ENCODE measurements at places on chromosomes 6 and 20.

GRCh38 chr6:111912904-111913303 is 39.7 kb upstream of the FYN start:
- no peak for DNase-seq

DNA sequence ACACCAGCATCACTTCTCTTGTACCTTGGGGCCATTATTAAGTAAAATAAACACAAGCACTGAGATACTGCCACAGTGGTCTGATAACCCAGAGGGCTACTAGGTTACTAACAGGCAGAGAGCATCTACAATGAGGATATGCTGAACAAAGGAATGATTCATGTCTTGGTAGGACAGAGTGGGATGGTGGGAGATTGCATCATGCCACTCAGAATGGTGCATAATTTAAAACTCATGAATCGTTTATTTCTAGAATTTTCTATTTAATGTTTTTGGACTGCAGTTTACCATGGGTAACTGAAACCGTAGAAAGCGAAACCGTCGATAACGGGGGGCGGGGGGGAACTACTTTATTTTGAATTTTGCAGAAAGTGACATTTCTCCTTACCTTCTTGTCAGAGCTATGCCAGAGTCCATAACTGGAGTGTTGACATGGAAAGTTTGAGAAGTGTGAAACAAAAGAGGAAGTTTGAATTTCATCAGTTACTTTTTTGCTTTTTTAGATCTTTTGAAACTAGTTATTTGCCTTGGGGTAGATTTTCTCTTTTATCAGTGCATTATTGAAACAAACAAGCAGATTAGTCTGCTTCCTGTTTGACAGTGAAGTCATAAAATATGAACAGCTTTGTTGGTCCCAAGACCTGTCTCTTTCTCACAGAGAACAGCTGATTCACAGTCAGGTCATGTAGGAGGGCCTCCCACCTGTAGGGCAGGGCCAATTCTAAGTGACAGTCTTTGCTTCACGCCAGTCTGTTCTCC is 124.9 kb downstream of the KLHL32 start:
- no peak for DNase-seq

DNA sequence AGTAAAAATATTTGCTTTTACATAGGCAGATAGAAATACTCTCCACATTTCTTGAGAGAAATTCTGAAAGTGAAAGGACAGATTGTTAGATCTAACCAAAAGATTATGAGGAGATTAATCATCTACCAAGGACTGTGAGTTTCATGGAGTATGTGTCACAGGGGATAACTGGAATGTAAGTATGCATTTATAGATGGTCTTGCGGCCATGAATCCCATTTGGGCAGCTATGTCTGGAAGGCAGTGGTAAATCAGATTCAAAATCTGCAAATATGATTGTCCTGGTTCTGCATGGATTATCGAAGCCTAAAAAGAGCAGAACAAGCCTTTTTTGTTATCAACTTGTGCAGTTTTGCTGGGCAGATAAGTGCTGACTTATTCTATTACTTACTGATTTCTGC is 293.8 kb downstream of the RFPL4B start:
- peak; percentile 10 for DNase-seq

DNA sequence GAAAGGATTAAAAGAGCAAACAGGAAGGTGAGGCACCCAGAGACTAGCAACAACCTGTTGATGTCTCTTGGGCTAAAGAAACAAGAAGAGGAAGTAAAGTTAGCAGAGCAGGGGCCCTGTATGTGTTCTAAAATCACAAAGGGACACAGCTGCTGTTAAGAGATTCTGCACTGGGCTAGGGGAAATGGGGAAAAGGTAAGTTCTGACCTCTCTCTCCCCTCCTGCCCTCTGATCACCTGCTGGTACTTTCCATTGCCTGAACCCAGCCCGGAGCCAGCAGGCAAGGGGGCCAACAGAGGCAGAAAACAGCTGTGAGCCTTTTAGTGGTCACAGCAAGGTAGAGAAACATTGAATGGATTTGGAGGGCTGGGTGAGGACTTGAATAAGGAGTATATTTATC is 13.5 kb upstream of the CNR1 start:
- DNase-seq = no peak

- DNase-seq = peak; percentile 32
Measured at GRCh38 chr6:127302728-127303660, 36.3 kb downstream of the RNF146 start.

DNA sequence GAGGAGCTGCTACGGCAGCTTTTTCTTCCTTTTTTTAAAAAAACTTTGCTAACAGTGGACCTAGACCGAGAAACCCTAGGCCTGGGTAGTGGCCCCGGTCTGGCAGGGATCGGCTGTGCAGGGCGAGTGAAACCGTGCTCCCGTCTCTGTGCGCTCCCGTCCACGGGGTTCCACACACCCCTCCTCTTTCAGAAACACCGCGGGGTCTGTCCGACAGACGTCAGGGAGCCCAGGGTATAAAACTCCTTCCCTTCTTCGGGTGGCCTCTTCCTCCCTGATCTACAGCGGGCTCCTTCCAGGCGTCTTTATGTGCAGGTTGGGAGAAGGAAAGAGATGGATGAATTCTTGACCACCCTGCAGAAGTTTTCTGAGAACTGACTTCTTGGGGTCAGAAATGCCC is 27.1 kb upstream of the SMOC2 start:
- no peak for DNase-seq

- DNase-seq = no peak
Measured at GRCh38 chr20:52681288-52681687, 290.9 kb upstream of the TSHZ2 start.

DNA sequence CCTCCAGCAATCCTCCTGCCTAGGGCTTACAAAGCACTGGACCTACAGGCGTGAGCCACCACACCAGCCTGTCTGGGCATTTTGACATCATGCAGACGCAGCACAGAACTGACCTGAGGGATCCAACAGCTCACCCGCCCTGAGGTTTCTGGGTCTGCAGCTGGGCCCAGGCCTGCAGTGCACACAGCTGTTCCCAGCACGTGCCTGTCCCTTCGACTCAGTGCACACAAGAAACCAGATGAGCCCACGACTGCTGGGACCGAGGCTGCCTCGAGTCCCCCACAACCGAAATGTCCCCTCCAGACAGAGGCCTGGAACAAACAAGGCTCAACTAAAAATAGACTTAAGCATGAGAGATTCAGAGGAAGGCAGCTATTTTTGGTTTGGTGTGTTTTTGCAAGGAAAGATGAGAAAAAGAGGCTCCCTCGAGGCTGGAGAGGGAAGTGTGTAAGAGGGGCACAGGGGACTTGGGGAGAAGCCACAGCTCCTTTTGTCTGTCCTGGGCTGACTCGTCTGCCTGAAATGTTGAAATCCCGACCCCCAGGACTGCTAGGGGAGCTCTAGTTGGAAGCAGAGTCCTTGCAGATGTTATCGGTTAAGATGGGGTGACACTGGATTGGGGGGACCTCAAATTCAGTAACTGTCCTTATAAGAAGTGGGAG is 66.3 kb downstream of the YTHDF1 start:
- no peak for DNase-seq

DNA sequence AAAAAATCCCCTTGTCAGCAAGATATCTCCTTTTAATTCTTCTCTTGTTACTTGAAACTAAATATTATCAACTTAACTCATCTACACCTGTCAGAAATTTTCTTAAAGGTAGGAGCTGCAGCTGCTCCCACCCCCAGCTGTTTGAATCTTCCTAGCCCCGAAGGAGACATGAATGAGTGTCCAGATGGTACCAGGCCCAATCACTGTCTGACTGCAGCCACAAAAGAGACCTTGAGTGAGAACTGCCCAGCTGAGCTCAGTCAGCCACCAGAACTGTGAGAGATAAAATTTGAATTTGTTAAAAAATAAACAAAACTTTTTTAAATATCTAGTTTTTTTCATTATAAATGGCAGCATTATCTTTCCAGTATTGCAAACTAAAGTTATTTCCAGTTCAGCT is 84.7 kb downstream of the PRSS35 start:
- DNase-seq = no peak

GRCh38 chr20:43506238-43506637 is 1.3 kb upstream of the L3MBTL1 start:
- no peak for DNase-seq

Data from spinal cord (tissue), 10 donors.